ENCODE measurements at places on chromosomes 7 and 10. TPM values are rescaled to one million over a fixed set of nuclear protein-coding genes. Genes with fewer than 3 reads are reported as not detected.

SCRN1 gene
- total RNA-seq: 46.1 TPM

UCMA gene
- not detected for total RNA-seq

KAZALD1 gene
- total RNA-seq: 2.4 TPM

PRSS37 gene
- total RNA-seq: not detected

PRPS1L1 gene
- total RNA-seq: not detected

PCDH15 gene
- total RNA-seq: not detected

TBXAS1 gene
- 15.6 TPM for total RNA-seq

HSPA14 gene
- 27.7 TPM for total RNA-seq
